ENCODE measurements at places on chromosomes 7 and 10. TPM values are rescaled to one million over a fixed set of nuclear protein-coding genes. Genes with fewer than 3 reads are reported as not detected.

Gene TRIL
- 0.55 TPM for polyA plus RNA-seq

Gene AHR
- 4.7 TPM for polyA plus RNA-seq

Gene SLC26A4
- polyA plus RNA-seq, result 0.02 TPM

Gene NME8
- polyA plus RNA-seq, result 0.25 TPM

Gene MACC1
- 5.6 TPM for polyA plus RNA-seq

Gene LIPF
- 3.0 TPM for polyA plus RNA-seq

Gene TRPV5
- polyA plus RNA-seq, result not detected

Gene SLC25A13
- 10.0 TPM for polyA plus RNA-seq

Gene SPOCK2
- 1.5 TPM for polyA plus RNA-seq

Gene NPS
- not detected for polyA plus RNA-seq
